ENCODE measurements at places on chromosomes 4 and X. TPM values are rescaled to one million over a fixed set of nuclear protein-coding genes. Genes with fewer than 3 reads are reported as not detected.

DNA sequence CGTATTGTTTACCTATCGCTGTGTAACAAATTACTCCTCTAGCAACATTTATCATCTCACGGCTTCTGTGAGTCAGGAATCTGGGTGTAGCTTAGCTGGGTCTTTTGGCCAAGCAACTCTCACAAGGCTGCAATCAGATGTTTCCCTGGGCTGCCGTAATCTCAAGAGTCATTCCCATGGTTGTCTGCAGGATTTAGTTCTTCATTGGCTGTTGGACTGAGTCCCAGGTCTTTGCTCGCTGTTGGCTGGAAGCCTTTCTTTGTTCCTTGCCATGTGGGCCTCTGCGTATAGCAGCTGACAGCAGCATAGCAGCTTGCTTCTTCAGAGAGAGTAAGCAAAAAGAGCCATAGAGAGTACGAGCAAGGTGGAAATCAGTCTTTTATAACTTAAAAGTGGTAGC is 16.8 kb downstream of the POLR2B start:
- no peaks in the 10 kb centered on the region for H3K27me3 ChIP-seq
- H3K4me1 ChIP-seq, result peaks cover 2% of the 10 kb centered on the region
- no peak overlapping the region for H3K4me3 ChIP-seq
- peak; percentile 97 for DNase-seq

GRCh38 chr4:69115851-69116213 is 19.6 kb downstream of the UGT2B7 start:
- H3K36me3 ChIP-seq, result no peaks in the 10 kb centered on the region
- H3K4me1 ChIP-seq, result no peaks in the 10 kb centered on the region
- no peak for DNase-seq
- H3K27me3 ChIP-seq, result no peaks in the 10 kb centered on the region

DNA sequence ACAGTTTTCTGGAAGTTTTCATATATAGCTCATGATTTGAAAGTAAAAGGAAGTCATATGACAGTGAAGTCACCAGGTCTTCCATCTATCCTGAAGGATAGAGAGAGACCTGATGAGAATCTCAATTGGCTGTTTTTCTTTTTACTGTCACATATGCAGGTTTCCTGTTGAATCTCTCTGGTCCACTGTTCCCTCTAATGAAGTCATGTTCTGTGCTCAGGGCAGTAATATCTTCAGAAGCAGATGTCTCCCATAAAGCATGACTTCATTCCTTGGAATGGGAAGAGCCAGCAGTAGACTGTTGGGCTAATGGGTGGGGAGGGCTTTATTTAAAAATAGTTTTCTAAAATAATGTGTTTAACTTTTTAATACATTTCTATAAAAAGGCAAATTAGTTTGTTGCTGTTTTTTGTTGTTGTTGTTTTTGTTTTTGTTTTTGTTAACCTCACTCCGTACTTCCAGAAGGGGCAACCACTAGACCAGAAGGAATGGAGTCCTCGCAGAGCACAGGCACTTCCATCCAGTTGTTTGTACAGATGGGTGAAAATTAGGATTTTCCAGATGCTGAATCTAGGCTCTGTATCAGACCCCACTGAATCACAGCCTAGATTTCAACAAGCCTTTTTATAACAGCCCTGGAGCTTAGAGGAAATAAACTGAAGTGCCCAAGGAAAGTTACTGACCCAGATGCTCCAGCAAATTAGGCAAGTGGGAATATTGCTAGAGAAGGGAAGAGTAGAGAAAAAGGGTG is 54.2 kb downstream of the AWAT2 start:
- no peak overlapping the region for H3K4me3 ChIP-seq
- H3K4me1 ChIP-seq, result no peaks in the 10 kb centered on the region
- H3K36me3 ChIP-seq, result no peaks in the 10 kb centered on the region
- no peaks in the 10 kb centered on the region for H3K27me3 ChIP-seq
- no peak for DNase-seq
- H3K27ac ChIP-seq, result no peak overlapping the region

- peak; percentile 4 for DNase-seq
- H3K27me3 ChIP-seq, result peaks cover 2% of the 10 kb centered on the region
- H3K27ac ChIP-seq, result no peak overlapping the region
- H3K4me3 ChIP-seq, result no peak overlapping the region
- H3K36me3 ChIP-seq, result no peaks in the 10 kb centered on the region
Measured at GRCh38 chrX:68599256-68600152, 48.0 kb upstream of the STARD8 start.

DNA sequence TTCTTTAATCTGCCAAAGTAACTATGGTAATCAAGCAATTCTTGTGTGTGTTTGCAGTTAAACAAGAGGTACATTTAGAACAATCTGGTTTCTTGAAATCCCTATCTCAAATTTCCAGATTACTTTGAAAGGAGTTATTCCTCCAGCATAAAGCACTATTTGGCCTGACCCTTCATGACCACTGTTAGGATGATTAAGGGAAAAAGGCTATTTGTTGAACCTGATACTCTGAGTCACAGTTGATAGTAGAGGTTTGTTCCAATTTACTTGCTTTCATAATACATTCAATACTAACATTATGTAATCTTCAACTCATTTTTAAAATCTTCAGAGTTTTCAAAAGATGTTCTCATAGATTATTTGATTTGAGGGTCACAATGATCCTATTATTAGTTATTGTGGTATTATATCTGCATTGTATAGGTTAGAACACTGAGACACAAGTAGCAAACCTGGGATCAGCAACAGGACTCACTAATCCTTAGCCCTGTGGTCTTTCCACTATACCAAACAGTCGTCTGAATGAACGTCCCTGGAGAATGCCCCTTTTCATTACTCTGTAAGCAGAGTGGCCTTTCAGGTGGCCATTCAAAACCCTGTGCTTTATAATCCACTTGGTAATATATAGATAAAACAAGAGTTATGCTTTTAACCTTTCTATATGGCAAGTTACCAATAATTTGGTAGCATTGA is 8.1 kb upstream of the NDST4 start:
- no peak overlapping the region for H3K27ac ChIP-seq
- no peaks in the 10 kb centered on the region for H3K27me3 ChIP-seq
- H3K4me1 ChIP-seq, result no peaks in the 10 kb centered on the region
- no peak overlapping the region for H3K4me3 ChIP-seq
- no peaks in the 10 kb centered on the region for H3K36me3 ChIP-seq
- DNase-seq, result no peak

- H3K4me1 ChIP-seq, result peaks cover 13% of the 10 kb centered on the region
- DNase-seq, result peak; percentile 99
- peak overlapping the region; percentile 95 for H3K27ac ChIP-seq
- no peaks in the 10 kb centered on the region for H3K36me3 ChIP-seq
- H3K4me3 ChIP-seq, result no peak overlapping the region
Measured at GRCh38 chr4:119103263-119103662, 32.4 kb upstream of the MYOZ2 start.

- peak; percentile 67 for DNase-seq
- H3K27ac ChIP-seq, result peak overlapping the region; percentile 91
- H3K27me3 ChIP-seq, result no peaks in the 10 kb centered on the region
- peak overlapping the region; percentile 64 for H3K4me3 ChIP-seq
Measured at GRCh38 chrX:154398668-154399526, 720 bp downstream of the RPL10 start.

DNA sequence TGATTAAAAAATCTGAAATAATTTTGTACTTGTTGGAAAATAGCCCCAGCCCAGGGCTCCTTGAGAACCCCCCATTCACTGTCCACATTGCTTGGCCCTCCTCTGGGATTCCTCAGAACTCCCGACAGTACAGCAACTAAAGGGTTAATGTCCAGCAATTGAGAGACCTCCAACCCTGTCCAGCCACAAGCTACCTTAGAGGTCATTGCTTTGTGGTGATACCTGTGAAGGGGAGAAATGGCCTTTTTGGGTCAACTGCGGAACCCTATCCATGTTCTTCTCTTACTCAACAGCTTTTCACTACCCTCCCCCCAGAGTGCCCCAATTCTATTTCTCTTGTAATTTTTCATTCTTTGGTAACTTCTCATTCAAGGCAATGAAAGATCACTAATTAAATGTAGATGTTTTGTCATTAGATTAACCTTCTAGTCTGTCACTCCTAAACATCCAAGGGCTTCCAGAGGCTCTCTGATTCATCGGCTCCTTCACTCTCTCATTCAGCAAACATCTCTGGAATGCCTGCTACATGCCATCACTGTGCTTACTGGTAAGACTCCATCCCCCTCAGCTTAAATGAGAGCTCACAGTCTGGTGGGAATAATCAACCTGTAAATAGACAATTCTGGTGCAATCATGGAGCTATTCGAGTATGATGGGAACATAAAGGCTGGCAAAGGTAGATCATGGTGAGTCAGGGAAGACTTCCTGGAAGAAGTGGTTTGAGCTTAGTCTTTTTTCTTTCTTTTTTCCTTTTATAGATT is 241.4 kb upstream of the PGRMC2 start:
- peaks cover 25% of the 10 kb centered on the region for H3K4me1 ChIP-seq
- H3K36me3 ChIP-seq, result no peaks in the 10 kb centered on the region
- H3K27me3 ChIP-seq, result no peaks in the 10 kb centered on the region
- peak; percentile 99 for DNase-seq

DNA sequence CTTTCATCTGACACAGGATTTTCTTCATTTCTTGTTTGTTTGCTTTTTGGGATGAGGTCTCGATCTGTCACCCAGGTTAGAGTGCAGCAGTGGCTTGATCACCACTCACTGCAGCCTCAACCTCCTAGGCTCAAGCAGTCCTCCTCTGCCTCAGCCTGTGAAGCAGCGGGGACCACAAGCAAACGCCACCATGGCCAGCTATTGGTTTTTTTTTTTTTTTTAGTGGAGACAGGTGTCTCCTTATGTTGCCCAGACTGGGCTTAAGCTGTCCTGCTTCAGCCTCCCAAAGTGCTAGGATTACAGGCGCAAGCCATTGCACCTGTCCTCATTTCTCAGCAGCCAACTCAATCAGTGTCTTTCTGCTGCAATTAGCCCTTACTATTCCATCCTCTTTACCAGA is 10.3 kb downstream of the SPRY1 start:
- no peak overlapping the region for H3K4me3 ChIP-seq
- no peak for DNase-seq
- no peak overlapping the region for H3K27ac ChIP-seq
- H3K36me3 ChIP-seq, result peaks cover 16% of the 10 kb centered on the region
- no peaks in the 10 kb centered on the region for H3K27me3 ChIP-seq

DNA sequence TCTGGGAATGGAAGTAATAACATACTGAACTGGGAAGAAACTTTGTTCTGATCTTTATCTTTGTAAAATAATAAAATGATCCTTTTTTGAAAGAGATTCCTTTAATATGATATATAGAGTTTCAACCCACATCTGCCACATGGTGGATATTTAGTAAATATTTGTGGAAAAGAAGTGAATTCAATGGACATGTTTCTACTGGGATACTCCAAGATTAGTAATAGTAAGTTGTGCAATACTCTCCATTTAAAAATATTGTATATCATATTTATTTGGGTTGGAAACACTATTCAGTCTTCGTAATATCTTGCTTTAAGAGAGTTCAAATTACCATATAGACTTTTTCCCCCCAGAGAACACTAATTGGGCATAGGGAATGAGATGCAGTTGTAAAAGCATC is 17.8 kb upstream of the ARSJ start:
- H3K27me3 ChIP-seq, result no peaks in the 10 kb centered on the region
- no peak overlapping the region for H3K4me3 ChIP-seq
- H3K27ac ChIP-seq, result no peak overlapping the region
- no peaks in the 10 kb centered on the region for H3K36me3 ChIP-seq
- DNase-seq, result peak; percentile 48

GRCh38 chr4:25213347-25213979 is 20.4 kb upstream of the PI4K2B start:
- no peak overlapping the region for H3K4me3 ChIP-seq
- no peaks in the 10 kb centered on the region for H3K4me1 ChIP-seq
- H3K36me3 ChIP-seq, result no peaks in the 10 kb centered on the region
- no peak for DNase-seq
- H3K27ac ChIP-seq, result no peak overlapping the region

- H3K36me3 ChIP-seq, result no peaks in the 10 kb centered on the region
- no peaks in the 10 kb centered on the region for H3K4me1 ChIP-seq
- H3K4me3 ChIP-seq, result no peak overlapping the region
- DNase-seq, result peak; percentile 15
- no peaks in the 10 kb centered on the region for H3K27me3 ChIP-seq
- H3K27ac ChIP-seq, result no peak overlapping the region
Measured at GRCh38 chrX:29447867-29448266, 767.5 kb upstream of the MAGEB2 start.

GRCh38 chr4:111596491-111596890 is 548.8 kb upstream of the FAM241A start:
- no peaks in the 10 kb centered on the region for H3K4me1 ChIP-seq
- H3K27ac ChIP-seq, result no peak overlapping the region
- no peak overlapping the region for H3K4me3 ChIP-seq
- H3K36me3 ChIP-seq, result no peaks in the 10 kb centered on the region
- no peak for DNase-seq
- H3K27me3 ChIP-seq, result no peaks in the 10 kb centered on the region

- H3K36me3 ChIP-seq, result peaks cover 33% of the 10 kb centered on the region
- no peak overlapping the region for H3K4me3 ChIP-seq
- no peak overlapping the region for H3K27ac ChIP-seq
- peaks cover 2% of the 10 kb centered on the region for H3K4me1 ChIP-seq
- no peaks in the 10 kb centered on the region for H3K27me3 ChIP-seq
Measured at GRCh38 chr4:119493419-119493818, 135.2 kb downstream of the PDE5A start.

- DNase-seq, result peak; percentile 80
- peak within 1 kb of the TSS; percentile 92 for H3K4me3 ChIP-seq
- H3K27ac ChIP-seq, result peak within 1 kb of the TSS; percentile 98
- peaks cover 14% of the 10 kb centered on the region for H3K36me3 ChIP-seq
Measured at GRCh38 chr4:38867478-38868058, at the start of gene FAM114A1. TSS of gene FAM114A1 (plus strand) at chr4:38867806. CDS start at chr4:38878079, 10,273 bp downstream.

GRCh38 chr4:77432717-77433417 is 172.8 kb upstream of the CXCL13 start:
- H3K4me1 ChIP-seq, result no peaks in the 10 kb centered on the region
- no peaks in the 10 kb centered on the region for H3K36me3 ChIP-seq
- DNase-seq, result no peak

DNA sequence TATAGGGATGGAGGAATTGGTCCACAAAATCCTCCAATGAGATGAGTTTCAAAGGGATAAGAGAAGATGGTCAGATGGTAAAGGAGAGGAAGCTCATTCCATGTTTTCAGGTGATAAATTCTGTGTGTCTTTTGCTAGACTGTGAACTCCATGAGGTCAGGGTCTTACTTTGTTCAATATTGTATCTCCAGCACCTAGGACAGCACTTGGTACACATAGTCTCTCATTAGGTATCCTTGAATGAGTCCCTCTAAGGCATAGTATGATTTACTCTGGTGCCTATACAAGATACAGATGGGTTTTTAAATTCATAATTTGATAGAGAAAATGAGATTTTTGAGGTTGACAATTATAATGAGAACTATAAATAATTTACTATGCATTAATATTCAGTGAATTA is 184.3 kb upstream of the BMP3 start:
- no peaks in the 10 kb centered on the region for H3K36me3 ChIP-seq
- no peaks in the 10 kb centered on the region for H3K4me1 ChIP-seq
- H3K4me3 ChIP-seq, result no peak overlapping the region
- no peak overlapping the region for H3K27ac ChIP-seq

- DNase-seq, result no peak
- H3K4me1 ChIP-seq, result 0 out of 2 replicates have a peak, but pooled peaks cover 2% of the 10 kb centered on the region
- no peak overlapping the region for H3K4me3 ChIP-seq
- H3K36me3 ChIP-seq, result no peaks in the 10 kb centered on the region
- no peak overlapping the region for H3K27ac ChIP-seq
Measured at GRCh38 chr4:28354880-28355656, 1494.4 kb downstream of the STIM2 start.

Gene USP17L17
- total RNA-seq, result not detected

Gene PABPC1L2B
- not detected for total RNA-seq

Gene PFKFB1
- under 0.01 TPM for total RNA-seq

Gene NR0B1
- total RNA-seq, result not detected

Gene DDX3X
- total RNA-seq, result 229 TPM

Gene RIPPLY1
- total RNA-seq, result not detected

Gene NR3C2
- 1.9 TPM for total RNA-seq

Gene ABLIM2
- total RNA-seq, result under 0.01 TPM

Gene MFAP3L
- total RNA-seq, result 0.36 TPM

Gene PPP1R2C
- total RNA-seq, result not detected

Data from IMR-90 (cell line).